Activated T-helper 1 cell treated with Interleukin-2 at 50 U/mL for 16 hours (primary cell): ENCODE measurements at places on chromosomes 13 and 19.

- DNase-seq: no peak
Observed at GRCh38 chr13:44293908-44294735, 79.5 kb upstream of the SERP2 start.

DNA sequence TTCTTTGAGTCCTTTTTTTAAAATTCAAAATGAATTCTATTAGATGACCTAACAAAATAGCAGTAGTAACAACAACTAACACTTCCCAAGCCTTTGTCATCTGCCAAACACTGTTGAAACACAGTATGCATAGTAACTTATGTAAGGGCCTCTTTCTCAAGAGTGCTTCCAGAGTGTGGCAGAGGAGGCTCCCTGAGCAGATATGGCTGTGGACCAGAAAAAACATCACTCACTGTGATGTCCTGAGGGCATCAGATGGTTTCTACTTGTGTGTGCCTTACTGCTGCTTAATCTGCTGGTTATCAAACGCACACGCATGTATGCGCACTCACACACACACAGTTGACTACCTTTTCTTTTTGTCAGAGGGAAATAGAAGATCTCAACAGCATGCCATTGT is 110.8 kb downstream of the DLEU7 start:
- no peak for DNase-seq

DNA sequence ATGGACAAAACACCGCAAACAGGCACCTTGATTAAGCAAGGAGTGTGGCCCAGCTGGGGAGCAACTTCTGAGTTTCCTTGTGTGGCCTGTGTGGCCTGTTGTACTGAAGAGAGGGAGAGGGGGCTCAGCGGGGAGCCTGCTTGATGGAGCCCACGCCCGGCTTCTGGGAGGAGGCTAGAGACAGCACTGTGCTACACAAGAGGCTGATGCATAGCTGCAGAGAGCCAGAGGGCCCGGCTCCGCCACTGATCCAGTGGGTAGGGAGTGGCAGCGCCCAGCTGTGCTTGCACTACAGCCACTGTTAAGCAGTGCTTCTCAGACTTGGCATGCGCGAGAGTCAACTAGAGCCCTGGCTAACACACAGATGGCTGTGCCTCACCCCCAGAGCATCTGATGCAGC is 19.0 kb downstream of the LYL1 start:
- no peak for DNase-seq

DNA sequence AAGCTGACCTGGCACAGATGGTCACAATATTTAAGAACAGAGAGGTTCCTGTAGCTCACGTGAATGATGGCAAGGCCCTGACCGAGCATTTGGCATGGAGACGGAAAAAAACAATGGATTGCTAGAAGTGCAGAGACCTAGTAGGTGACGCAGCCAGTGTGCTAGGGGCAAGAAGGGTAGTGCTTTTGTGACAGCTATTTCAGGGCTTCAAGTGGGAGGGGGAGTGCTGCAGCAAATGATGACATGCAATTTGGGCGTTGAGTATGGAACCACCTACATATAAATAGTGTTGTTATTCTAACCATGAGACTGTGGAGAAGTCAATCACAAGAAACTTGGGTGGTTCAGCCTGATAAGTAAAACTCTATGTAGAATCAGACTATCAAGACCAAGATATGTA is 65.7 kb upstream of the IL17D start:
- no peak for DNase-seq

GRCh38 chr13:39930544-39931444 is 275.3 kb downstream of the COG6 start:
- no peak for DNase-seq

- no peak for DNase-seq
Observed at GRCh38 chr19:6221878-6222746, 57.7 kb downstream of the MLLT1 start.
